ENCODE measurements at places on chromosomes 1 and 21.

DNA sequence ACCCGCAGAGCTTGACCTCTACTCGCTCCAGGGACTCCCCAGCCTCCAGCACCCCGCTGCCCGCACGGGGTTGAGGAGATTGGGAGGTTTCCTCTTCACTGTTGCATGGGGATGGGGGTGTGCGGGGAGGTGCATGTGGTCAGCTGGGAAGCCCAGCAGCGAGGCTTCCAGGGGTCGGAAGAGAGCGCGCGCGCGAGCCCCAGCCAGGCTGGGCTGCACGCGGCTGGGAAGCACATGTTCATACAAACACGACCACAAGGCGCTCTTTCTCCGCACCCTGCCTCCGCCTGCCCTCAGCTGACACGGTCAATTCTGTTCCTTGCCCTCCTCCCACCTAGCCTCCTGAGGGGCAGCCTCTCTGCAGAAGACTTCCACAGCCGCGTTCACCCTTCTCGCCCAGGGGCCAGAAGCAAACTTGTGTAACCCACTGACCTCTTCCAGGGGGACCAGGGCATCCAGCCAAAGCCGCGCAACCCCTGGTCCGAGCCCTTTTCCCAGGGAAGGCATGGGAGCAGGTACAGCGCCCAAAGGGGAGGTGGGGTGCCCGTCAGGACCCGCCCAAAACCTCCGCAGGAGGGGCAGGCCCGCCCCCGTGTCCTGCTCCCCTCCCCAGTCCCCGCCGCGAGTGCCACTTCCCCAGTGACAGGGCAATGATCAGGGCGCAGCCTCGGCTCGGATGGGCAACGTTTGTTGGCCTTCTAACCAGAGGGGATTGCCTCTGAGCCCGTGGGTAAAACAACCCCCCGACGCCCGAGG lies 1.3 kb downstream of the COL24A1 start:
- DNase-seq: no peak

DNA sequence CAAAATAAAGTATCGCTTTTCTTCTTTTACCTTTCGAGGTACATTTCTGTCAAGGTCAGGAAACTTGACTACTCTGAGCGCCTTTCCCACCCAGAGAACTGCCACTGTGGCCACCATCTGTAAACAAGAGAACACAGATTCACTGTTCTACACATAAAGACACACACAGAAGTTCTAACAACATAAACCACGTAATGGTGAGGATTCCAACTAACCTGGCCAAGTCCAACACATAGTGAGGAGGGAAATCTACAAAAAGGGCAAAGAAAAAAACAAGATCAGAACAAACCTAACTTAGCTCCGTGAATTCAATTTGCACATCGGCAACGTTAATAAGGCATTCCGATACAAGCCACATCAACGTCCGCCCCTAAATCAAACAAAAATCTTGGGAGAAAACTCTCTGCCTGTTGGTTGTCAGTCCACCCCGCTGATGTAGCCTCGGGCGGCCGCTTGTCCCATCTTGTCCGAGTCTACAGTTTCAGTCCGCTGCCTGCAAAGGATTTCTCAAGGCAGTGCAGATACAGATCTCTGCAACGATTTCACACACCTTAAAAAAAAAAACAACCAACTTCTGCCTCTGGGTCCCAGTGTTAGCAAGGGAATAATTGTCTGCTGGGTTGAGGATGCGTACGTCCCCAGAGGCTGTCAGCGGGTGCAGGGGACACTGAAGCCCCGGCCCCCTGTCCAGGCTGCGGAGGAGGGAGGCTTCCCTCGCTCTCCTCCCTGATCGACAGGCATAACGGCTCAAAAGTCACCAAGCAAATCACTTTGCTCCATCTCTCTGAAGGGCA lies 1.0 kb downstream of the SLC35D1 start:
- DNase-seq: peak; percentile 76

- DNase-seq: no peak
Measured at GRCh38 chr1:161047436-161048420, 2.0 kb upstream of the USF1 start.

GRCh38 chr1:29668551-29669157 lies 432.3 kb downstream of the PTPRU start:
- no peak for DNase-seq

DNA sequence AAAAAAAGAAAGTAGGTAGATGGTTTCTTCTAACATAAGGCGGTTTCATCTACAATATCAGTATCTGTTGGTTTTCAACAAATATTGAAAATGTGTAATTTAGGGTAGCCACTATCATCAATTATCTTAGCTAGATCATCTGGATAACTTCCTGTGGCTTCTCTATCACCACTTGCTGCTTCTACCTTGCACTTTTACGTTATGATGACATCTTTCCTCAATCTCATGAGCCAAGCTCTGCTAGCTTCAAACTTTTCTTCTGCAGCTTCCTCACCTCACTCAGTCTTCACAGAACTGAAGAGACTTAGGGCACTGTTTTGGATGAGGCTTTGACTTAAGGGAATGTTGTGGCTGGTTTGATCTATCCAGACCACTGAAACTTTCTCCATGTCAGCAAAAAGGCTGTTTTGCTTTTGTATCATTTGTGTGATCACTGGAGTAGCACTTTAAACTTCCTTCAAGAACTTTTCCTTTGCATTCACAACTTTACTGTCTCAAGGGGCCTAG lies 144.9 kb upstream of the HP1BP3 start:
- no peak for DNase-seq

DNA sequence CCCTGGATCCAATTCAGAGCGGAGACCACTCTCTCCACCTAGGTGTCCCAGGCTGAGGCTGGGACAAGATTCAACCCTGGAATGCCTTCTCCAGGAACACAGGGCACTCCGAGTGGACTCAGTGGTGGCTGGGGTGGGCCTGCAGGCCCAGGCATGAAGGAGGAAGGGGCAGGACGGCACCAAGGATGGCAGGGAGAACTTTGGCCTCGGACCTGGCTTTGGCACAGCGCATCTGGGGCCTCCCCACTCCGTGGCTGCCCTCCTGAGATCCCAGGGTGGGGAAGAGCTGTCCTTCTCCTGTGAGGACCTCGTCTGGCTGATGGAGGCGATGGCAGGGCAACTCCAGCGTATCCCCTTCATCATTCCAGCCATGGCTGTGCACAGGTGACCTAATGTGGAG lies 35.6 kb downstream of the DHCR24 start:
- DNase-seq: no peak

DNA sequence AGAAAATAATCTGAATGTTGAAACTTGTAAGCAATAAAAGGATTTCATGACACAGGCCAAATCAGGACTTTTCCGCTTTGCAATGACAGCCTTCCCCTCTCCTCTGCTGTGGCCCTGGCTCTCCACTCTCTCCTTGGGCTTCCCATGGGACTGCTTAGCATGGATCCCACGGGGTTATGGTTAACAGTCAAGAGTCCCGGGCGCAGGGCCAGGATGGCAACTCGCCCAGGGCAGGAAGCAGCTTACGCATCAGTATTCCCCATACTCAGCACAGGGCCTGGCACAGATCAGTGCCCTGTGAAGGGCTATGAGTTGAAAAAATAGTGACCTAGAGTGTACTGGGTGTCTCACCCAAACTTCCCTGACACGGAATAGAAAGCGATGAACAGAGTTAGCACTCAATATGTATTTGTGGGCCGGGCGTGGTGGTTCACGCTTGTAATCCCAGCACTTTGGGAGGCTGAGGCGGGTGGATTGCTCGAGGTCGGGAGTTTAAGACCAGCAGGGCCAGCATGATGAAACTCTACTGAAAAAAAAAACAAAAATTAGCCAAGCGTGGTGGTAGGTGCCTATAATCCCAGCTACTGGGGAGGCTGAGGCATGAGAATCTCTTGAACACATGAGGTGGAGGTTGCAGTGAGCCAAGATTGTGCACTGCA lies 29.1 kb upstream of the GRHL3 start:
- peak; percentile 98 for DNase-seq

Measured in M059J (cell line).